Activated CD8-positive, alpha-beta memory T cell treated with anti-CD3 and anti-CD28 coated beads for 1 hour (primary cell): ENCODE measurements at places on chromosomes 3 and 15.

GRCh38 chr15:94442480-94442879 is 211.1 kb downstream of the MCTP2 start:
- DNase-seq = no peak

DNA sequence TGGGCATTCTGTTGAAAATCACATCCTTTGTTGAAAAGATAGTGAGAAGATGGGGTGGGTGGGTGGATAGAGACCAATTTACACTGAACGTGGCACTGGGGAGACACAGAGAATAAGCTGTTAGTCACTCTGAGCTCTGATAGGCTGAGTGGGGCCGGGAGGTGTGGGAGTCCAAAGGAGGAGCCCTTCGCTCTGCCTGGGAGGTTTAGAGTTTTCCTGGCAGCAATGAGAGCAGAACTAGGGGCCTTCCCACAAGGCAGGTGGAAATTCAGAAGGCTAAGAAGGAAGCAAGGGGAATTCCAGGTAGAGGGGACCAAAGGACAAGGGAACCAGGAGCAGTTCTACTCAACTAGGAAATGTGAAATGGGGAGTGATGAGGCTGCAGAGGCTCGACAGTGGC is 272.7 kb downstream of the RPLP1 start:
- DNase-seq = no peak

DNA sequence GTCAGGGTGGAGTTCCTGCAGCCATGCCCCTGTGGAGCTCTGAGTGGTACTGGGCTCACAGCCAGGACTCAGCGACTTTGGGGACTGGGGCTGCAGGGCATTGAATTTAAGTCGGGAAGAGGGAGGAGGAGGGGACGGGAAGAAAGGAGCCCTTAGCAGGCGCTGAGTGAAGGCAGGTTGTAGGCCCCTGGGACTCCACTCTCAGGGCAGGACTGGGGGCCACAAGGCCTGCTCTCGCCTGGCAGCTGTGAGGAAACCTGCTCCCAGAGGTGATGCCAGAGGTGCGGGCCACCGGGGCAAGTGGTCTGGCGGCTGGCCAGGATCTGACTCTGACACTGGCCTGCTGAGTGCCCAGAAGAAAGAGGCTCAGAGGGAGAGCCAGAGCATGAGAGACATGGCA is 73.5 kb downstream of the EPHB3 start:
- no peak for DNase-seq

DNA sequence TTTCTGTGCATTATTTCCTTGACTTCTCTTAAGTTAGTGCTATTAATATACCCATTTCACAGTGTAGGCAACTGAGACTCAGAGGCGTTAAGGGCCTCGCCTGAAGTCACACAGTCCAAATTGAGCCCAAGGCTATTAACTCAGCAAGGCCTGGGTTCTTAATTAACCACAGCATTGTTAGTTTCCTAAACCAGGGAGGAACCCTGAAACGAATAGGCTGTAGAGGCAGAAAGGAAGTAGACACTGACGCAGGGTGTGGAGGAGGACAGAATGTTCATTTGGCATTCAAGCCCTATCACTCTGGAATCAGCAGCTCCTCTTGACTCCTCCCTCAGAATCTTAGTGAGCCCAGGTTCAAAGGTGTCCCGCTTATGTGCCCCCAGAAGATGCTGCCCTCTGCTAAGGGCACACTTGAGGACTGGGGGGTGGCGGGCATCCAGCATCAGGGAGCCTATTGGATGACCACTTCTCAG is 13.9 kb downstream of the ARHGEF3 start:
- DNase-seq = no peak

GRCh38 chr15:51374131-51374530 is 32.7 kb downstream of the GLDN start:
- DNase-seq = no peak

GRCh38 chr3:33664195-33664594 is 53.9 kb downstream of the CLASP2 start:
- no peak for DNase-seq
